Panc1 (cell line): ENCODE measurements at places on chromosomes 6 and 20.

GRCh38 chr6:71879016-71879415 is 7.3 kb upstream of the RIMS1 start:
- H3K27me3 ChIP-seq: no peaks in the 10 kb centered on the region
- H3K27ac ChIP-seq: no peak overlapping the region
- no peaks in the 10 kb centered on the region for H3K36me3 ChIP-seq
- H3K4me3 ChIP-seq: no peak overlapping the region
- H3K4me1 ChIP-seq: no peaks in the 10 kb centered on the region
- DNase-seq: no peak

GRCh38 chr6:104014163-104014959 is 845.4 kb downstream of the HACE1 start:
- no peak overlapping the region for H3K27ac ChIP-seq
- no peaks in the 10 kb centered on the region for H3K4me1 ChIP-seq
- no peaks in the 10 kb centered on the region for H3K36me3 ChIP-seq
- no peaks in the 10 kb centered on the region for H3K27me3 ChIP-seq
- no peak for DNase-seq

DNA sequence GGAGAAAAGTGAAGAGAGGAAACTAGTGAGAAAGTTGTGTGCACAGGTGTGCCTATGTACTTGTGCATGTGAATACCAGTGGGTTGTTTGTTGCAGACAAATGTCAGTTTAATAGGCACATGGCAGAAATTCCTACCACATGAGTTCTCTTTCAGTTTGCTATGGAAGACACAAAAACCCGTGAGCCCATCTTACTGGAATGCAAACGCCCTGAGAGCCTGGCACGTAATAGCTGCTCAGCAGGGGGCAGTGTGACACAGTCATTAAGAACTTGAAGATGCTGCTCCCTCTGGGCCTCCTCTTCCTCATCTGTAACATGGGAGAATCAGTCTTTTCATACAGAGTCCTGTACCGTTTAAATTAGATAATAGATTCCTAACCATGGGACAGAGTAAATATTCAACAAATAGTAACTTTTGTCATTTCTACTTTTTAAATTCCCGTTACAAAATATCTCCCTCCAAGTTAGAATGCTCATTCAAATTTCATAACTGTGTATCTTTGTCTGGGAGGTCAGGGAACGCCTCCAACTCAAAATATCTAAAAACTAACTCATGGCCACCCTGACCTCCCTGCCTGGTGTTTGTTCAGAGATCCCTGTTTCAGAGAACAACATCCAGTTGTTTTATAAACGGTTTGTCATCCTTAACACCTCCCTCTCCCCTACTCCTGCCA is 802.9 kb downstream of the MAFB start:
- DNase-seq: peak; percentile 17
- no peaks in the 10 kb centered on the region for H3K36me3 ChIP-seq
- no peaks in the 10 kb centered on the region for H3K27me3 ChIP-seq
- no peak overlapping the region for H3K27ac ChIP-seq
- H3K4me1 ChIP-seq: no peaks in the 10 kb centered on the region

DNA sequence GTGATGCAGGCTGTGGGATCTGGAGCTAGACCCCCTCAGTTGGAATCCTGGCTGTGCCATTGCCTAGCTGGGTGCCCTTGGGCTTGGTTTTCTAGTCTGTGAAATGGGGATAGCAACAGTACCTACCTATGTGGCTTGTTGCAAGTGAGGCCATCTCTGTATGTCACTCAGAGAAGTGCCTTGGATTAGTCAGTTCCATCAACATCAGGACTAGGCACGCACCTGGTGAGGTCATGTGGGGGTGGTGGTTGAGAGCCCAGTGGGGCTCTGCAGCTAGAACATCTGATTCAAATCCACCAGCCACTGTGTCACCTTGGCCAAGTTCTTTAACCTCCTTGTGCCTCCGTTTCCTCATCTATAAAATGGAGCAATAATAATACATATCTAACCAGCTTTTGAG is 12.5 kb downstream of the TCF15 start:
- no peak for DNase-seq
- no peak overlapping the region for H3K4me3 ChIP-seq
- no peaks in the 10 kb centered on the region for H3K27me3 ChIP-seq
- H3K4me1 ChIP-seq: no peaks in the 10 kb centered on the region
- H3K27ac ChIP-seq: no peak overlapping the region
